ENCODE measurements at places on chromosomes 5 and 9.

DNA sequence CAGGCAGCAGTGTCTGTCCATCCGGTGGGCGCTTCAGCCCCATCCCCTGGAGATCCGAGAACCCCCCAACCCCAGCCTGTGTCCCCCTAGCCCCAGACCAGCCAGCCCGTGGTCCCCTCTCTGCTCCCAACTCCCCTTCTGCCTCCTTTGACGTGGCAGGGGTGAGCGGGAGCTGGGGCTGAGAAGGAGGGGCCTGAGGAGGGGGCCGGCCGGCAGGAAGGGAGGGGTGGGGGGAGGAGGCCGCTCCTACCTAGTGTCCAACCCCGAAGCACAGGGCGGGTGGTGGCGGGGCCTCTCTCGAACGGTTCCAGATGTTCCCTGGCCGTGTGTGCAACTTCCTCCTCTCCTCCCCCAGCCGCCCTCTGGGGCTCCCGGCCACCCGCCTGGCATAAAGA is 31.0 kb downstream of the GOLGA2 start:
- DNase-seq: no peak

GRCh38 chr5:131254741-131255140 is 9.1 kb upstream of the CDC42SE2 start:
- no peak for DNase-seq

DNA sequence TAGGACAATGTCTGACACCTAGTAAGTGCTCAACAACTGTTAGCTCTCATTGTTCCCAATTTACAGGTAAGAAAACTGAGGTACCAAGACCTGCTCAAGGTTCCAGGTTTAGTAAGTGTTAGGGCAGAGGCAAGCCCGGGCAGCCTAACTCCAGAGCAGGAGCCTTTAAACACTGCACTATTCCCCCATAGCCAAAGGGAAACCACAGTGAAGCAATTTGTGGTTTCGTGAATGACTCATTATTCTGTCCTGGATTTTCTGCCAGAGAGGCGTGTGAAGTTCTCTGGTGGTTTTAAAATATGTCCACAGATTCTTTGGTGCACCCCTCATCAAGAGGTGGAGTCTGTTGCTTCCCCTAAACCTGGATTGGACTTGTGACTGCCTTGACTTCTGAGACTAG is 1.0 kb upstream of the MCC start:
- DNase-seq: peak; percentile 74

GRCh38 chr5:5933651-5934050 is 444.7 kb downstream of the MED10 start:
- DNase-seq: no peak

- peak; percentile 47 for DNase-seq
Observed at GRCh38 chr9:136808075-136808805, 492 bp downstream of the RABL6 start.

GRCh38 chr5:41728281-41728680 is 141.9 kb downstream of the OXCT1 start:
- no peak for DNase-seq
